Type B pancreatic cell (in vitro differentiated cells): ENCODE measurements at places on chromosomes 12 and 14.

DNA sequence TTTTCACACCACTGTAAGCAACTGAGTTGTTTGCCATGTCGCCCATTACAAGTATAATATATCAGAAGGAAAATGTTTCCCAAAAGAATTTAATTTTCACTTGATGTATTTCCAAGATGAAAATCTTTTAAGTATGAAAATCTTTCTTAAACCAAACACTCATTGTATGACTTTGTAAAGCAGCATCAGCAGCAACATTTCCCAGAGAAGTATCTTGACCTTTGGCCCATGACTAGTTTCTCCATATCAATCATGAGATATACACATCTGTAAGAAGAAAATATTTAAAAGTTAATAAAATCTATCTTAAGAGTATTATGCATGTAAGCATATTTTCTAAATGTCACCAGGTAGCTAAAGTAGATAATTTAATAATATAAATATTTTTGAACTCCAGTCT is 52.8 kb downstream of the ATP2B1 start:
- DNase-seq = no peak

- no peak for DNase-seq
Observed at GRCh38 chr14:63212209-63212608, 8.0 kb downstream of the RHOJ start.

GRCh38 chr12:13602172-13602571 is 379.2 kb downstream of the GRIN2B start:
- no peak for DNase-seq

DNA sequence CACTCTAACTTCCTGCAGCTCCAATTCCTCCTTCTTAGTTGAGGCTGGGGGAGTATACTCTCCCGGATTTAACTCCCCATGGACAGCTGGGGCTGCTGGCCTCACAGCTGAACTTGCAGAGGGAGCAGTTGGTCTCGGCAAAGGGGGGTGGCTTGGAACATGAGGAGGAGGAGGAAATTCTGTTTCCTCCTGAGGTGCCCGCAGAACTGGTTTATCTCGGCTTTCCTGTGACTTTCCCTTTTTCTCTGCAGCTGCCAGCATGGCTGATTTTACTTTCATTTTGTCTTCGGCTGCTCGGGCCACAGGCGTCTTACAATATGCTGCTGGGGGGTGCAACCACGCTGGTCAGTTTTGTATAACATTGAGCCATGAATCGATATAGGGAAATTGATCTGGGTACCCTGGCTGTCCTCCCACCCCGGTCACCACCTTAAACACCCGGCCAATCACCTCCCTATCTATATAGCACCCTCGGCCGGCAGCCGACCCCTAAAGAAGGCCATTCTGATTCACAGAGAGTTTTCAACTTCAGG is 1317.6 kb downstream of the TMEM121 start:
- no peak for DNase-seq

- no peak for DNase-seq
Observed at GRCh38 chr14:34461334-34462131, 507 bp downstream of the SPTSSA start.

GRCh38 chr14:102778338-102779083 is 1.3 kb downstream of the TRAF3 start:
- no peak for DNase-seq

DNA sequence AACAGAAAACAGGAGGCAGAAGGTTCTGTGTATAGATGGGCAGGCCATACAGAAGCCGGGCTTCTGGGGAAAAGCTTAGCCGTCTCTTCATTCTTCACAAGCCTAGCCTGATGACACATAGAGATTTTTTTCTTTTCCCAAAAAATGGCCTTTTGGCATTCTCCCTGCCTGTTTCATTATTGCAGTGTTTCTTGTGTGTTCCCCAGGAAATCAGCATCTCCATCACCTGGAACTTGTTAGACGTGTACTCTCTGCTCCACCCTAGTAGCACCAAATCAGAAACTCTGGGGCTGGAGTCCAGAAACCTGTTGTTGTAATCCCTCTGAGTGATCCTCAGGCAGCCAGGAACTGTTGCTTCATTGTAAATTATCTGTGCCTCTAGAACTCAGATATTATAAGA is 388.1 kb downstream of the CCDC91 start:
- no peak for DNase-seq

- DNase-seq = no peak
Observed at GRCh38 chr12:54051026-54051842, 2.4 kb upstream of the HOXC4 start.

- no peak for DNase-seq
Observed at GRCh38 chr14:61720294-61720661, 25.0 kb downstream of the HIF1A start.

DNA sequence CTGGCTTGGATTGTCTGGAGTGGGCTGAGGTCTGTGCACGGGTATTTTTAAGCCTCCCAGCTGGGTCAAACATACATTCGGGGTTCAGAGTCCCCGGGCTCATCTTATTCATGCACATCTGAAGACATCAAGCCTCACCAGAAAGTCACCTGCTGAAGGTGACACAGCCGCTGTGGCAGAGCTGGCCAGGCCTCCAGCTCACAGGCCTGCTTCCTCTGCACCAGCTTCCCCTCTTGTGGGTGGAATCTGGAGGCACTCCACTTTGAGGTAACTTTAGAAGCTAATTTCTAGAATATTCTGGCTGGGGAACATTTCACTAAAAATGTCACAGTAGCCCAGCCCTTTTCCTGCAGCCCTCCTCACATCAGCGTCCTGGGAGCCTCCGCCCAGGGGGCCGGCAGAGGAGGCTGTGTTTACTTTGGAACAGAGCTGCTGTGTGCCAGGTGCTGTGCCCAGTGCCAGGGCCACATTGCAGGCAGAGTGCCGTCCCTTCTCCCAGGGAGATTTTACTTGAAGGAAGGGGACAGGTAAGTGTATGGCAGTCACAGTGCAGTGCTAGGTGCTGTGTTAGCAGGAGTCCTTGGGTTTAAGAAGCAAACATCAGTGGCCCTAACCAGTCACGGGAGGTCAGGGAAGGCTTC is 62.2 kb downstream of the TSPAN11 start:
- DNase-seq = no peak

DNA sequence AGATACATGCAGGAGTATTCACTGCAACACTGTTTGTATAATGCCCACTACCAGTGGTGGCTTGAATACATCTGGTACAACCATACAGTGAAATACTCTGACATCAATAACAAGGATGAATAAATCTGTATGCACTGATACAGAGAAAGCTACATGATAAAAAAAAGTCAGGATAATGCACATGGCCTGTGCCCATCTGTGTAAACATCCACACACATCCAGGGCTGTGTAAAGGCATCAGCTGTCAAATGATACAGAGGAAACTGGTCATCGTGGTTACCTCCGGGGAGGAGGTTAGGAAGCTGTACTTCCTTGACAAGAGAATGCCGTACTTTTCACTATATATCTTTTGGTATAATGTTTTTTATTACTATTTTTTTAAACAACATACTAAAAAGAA is 176.6 kb downstream of the FOXN3 start:
- DNase-seq = no peak

DNA sequence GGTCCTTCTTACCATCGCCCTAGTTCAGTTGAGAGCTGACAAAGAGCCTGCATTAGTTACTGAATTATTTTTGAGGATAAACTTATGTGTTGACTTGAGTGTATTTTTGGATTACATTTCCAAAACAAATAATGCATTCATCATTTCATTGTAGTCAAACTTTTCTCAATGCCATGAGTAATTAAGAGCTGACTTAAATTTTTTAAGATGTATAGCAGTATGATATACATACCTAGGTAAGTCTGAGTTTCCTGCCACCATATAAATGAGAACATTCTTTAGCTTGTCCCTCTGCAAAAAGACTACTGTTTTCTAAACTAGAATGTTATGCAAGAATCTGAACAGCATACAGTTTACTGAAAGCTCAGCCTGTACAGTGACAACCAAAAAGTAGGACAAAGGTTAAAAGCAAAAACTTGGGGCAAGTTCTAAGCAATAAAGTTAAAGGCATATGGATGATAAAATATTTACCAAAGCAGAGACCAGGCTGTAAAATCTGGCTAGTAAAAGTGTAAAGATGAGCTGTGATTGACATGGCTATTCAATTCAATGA is 82.1 kb upstream of the FERMT2 start:
- no peak for DNase-seq

DNA sequence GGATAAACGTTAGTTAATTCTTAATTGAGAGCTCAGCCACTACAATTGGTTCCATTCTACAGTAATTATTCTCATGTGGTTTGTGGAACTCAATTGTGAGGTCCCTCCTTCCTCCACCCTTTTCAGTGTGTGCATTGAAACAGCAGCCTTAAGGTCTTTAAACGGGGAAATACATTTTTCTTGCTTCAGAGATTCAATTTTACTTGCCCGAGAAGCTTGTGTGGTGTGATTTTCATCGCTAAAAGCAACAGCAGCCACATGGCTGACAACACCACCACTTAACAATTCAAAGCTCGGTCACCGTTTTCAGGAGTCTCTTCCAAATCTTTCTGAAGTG is 733 bp upstream of the PPFIBP1 start:
- no peak for DNase-seq

GRCh38 chr14:96823652-96824051 is 26.5 kb downstream of the VRK1 start:
- no peak for DNase-seq

GRCh38 chr12:75706786-75707605 is 195.6 kb upstream of the KRR1 start:
- no peak for DNase-seq

DNA sequence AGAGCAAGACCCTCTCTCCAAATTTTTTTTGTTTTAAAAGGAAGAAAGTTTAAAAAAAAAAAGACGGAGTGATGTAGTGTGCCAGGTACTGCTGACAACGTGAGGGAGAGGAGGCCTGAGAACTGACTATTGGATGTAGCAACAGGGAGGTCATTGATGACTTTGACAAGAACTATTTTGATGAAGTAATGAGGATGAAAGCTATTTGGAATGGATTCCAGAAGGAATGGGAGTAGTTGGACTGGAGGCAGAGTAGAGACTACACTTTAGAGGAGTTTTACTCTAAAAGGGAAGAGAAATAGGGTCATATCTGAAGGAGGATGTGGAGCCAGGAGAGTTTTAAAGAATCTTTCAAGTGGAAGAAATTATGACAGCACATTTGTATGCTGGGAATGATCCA is 27.8 kb upstream of the SLC38A2 start:
- no peak for DNase-seq

DNA sequence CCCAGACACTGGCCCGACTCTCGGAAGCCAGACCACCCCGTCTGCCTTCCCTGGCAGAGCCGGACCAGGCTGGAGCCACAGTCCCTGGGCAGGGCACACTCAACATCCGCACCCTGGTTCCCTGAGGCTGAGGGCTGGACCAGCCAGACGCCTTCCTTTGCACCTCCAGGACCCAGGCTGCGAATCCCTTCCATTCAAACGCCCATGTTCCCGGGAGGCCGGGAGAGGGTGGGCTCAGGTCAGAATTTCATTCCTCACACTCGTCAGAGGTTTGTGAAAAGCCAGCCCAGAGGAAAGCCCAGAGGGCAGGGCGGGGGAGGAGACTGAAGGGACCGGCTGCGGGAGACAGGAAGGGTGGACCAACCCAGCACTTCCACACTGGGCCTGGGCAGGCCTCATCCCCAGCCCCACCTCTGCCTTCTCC is 58.7 kb downstream of the LRRC74A start:
- DNase-seq = no peak

DNA sequence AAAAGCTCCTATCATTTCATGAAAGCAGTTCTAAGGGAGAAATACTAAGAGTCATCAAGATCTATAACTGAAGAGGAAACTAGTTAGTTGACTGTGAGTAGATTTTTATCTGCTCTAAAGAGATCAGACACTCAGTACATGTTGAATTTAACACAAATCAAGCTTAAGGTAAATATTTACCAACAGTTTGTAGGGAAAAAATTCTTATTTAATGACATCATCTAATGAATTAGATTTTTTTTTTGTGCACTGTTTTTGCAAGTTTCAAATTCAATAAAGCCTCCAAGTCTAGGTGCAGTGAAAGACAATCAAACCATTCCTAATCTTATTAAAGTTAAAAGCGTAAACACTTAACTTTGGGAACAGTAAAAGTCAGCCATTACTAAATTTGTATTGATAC is 93.0 kb upstream of the PRKD1 start:
- no peak for DNase-seq

GRCh38 chr12:12726555-12727093 is 9.5 kb downstream of the CDKN1B start:
- no peak for DNase-seq

DNA sequence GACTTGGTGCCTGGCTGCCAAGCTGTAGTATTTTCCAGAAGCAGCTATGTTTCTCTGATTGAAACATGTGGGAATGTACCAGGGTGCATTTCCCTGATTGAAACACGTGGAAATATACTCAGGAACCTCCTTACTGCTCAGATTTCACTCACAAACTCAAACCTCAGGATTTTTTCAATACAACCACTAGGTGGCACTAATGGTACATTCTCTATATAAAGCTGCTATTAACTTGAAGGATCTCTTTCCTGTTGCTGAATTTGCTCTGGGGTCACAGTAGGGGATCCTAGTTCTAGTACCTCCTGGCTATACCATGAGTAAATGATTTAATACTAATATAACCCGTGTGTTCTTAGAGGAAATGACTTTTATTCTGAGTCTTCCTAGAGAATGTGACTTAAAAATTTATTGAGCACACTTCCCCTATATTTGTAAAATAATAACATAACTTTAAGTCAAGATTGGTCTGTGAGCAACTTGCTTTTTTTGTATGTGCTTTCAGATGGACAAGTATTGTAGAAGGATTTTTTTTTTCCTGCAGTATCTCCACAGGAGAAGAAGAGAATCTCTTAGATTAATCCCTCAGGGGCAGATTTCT is 173.8 kb upstream of the MIS18BP1 start:
- DNase-seq = no peak

DNA sequence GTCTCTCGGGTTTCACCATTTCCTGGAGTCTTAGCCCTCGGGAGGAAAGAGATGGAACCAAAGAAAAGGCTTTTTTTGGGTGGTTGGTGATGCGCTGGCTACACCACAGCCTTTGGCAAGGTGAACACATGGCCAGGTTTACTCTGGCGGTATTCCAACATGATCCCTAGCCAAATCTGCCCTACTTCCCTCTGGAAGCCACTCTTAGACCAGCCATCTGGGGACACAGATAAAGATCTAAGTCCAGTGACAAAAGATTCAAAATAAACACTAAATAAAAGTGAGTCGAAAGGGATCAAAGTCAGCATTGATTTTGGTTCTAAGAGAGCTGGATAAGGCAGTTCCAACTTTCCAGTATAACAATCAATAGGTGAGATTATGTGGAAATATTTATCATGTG is 694.5 kb downstream of the VRK1 start:
- no peak for DNase-seq

- no peak for DNase-seq
Observed at GRCh38 chr12:38123566-38124246, 192.9 kb upstream of the ALG10B start.

GRCh38 chr14:92987713-92988510 is 65.0 kb downstream of the CHGA start:
- no peak for DNase-seq

DNA sequence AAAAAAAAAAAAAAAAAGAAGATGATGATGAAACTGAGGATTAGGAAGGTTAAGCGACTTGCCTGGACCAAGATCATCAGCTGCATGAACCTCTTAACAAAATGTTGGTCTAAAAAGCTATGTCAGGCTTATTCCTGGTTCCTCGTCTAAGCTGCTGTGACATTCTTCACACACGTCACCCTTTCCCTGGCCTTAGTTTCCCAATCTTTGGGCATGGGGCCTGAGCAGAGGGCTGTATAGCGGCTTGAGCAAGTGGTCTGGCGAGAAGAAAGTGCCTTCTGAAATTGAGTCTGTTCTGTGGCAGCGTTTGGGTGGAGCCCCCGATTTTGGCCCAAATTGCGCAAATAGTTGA is 58.7 kb upstream of the CCND2 start:
- peak; percentile 15 for DNase-seq
